ENCODE measurements at places on chromosomes 2 and 18. TPM values are rescaled to one million over a fixed set of nuclear protein-coding genes. Genes with fewer than 3 reads are reported as not detected.

DNA sequence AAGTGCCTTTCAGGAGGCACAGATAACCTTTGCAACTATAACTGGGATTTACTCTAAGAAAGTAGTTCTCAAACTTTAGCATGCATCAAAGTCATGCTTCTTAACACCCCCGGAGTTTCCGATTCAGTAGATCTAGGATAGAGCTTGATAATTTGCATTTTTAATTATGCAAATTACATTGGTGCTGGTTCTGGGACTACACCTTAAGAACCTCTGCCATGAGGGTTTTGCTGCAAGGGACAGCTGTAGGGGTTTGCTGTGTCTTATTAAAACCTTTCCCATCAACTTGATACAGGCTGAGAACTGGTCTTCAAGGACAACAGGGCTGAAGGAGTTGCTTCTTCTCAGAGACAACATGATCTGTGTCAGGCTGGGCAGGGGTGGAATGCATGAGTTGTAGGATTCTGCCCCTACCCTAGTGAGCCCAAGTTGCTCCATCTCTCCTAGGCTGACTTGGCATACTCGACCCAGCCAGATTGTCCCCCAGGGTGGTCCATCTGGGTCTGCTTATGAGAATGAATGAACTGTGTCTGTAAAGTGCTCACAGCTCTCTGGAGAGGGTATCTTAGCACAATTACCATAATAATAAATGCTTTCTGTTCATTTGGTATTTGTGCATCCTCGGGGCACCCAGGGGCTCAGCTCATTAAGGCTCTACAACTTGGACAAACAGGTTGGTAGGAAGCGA, 232.7 kb downstream of the CLIP4 start:
- no peak for DNase-seq

- DNase-seq, result no peak
Measured at GRCh38 chr2:205658572-205658971, 23.7 kb upstream of the NRP2 start.

- no peak for DNase-seq
Measured at GRCh38 chr2:209525834-209526281, 102.0 kb downstream of the MAP2 start.

- no peak for DNase-seq
Measured at GRCh38 chr2:20513946-20514345, 67.1 kb downstream of the RHOB start.

Gene GPR17
- not detected for total RNA-seq

GRCh38 chr2:160510617-160511016, 17.0 kb upstream of the RBMS1 start:
- DNase-seq, result no peak

Gene ANKRD29
- total RNA-seq, result 14.2 TPM

DNA sequence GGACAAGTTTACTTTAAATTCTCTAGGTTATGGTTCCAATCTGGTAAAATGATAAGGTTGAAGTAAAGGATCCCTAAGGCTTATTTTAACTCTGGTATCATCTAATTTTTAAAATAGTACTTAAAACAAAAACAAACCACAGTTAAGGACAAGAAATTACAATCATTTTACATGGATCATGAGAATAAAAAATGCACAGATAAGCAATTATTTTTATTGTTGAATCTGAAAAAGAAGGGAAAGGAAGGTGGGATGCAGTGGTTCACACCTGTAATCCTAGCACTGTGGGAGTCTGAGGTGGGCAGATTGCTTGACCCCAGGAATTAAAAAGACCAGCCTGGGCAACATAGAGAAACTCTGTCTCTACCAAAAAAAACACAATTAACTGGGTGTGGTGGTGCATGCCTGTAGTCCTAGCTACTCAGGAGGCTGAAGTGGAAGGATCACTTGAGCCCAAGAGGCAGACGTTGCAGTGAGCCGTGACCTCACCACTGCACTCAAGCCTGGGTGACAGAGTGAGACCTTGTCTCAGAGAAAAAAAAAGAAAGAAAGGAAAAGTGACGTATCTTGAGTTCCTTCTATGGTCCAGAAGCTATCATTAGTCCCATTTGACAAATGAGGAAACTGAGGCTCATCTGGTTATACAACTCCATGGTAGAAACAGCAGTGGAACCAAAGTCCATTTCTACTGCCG, 2.5 kb downstream of the TNFAIP6 start:
- DNase-seq, result no peak

Gene SLC8A1
- total RNA-seq, result 61.2 TPM

- DNase-seq, result no peak
Measured at GRCh38 chr2:169782513-169782912, 16.2 kb upstream of the SSB start.

Gene PID1
- total RNA-seq, result 35.3 TPM

GRCh38 chr2:232488097-232488711, 570 bp upstream of the ECEL1 start:
- DNase-seq, result no peak

Gene GCA
- 24.5 TPM for total RNA-seq

Measured in uterus (tissue), 4 donors.